ENCODE measurements at places on chromosomes 16 and 17. TPM values are rescaled to one million over a fixed set of nuclear protein-coding genes. Genes with fewer than 3 reads are reported as not detected.

The CA4 gene
- 4.9 TPM for total RNA-seq

The KRT32 gene
- total RNA-seq: not detected

The HS3ST4 gene
- 2.1 TPM for total RNA-seq

The SDR42E2 gene
- total RNA-seq: 0.08 TPM

The KRT40 gene
- not detected for total RNA-seq

- DNase-seq: no peak
Observed at GRCh38 chr16:15973421-15973820, 24.0 kb downstream of the ABCC1 start.

DNA sequence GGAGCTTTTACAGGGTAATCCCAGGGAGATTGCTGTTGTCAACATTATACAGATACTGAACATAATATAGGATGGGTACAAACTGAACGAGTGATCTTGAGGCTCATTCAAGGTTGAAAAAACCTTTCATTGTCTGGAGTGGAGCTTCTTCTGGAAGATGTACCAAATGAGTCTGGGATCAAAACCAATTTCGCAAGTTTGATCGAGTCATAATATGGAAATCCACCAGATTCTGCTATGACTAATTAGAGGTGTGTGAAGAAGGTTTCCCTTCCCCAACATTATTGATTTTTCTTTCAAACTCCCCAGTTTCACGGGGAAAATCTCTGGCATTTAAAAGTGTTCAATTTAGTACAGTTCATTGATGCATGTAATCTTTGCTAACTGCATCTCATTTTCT is 324.1 kb downstream of the ZFHX3 start:
- no peak for DNase-seq

GRCh38 chr17:40547079-40547784 is 18.0 kb downstream of the CCR7 start:
- no peak for DNase-seq

GRCh38 chr17:75626496-75627038 is 6.7 kb upstream of the SMIM5 start:
- DNase-seq: no peak

DNA sequence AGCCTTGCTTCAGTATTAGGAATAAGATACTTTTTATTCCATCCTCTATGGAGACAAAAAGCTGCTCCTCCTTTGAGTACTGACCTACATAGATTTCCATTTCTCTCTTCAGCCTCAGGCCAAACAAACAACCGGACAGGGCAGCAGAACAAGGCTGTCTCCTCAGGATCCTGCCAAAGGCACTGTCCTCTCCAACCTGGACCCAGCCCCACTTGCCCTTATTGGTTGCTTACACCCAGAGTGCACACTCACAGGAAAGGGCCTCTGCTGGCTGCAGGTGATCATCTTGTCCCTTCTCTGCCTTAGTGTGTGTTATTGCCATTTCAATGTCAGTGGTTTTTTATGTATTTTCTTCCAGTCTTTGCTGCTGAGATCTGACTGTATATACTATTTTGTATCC is 26.6 kb downstream of the LIG3 start:
- DNase-seq: no peak

DNA sequence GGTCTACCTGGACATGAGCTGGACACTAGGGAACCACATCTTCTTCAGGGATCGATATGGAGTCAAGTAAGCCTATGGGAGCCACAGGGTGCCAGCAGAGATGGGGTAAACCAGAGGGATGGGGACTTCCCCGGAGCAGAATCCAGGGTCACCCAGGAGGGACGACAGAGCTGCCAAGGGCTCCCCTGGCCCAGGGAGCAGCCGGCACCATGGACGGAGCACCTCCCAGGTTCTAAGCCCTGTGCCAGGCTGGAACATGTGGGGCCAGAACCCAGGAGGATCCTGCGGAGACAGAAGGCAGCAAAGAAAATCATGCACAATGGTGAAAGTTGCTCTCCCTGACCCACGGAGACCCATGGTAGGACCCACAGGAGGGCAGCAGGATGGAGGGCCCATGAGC is 33.6 kb upstream of the KSR1 start:
- DNase-seq: no peak

GRCh38 chr16:31181102-31181830 is 1.3 kb downstream of the FUS start:
- DNase-seq: no peak

DNA sequence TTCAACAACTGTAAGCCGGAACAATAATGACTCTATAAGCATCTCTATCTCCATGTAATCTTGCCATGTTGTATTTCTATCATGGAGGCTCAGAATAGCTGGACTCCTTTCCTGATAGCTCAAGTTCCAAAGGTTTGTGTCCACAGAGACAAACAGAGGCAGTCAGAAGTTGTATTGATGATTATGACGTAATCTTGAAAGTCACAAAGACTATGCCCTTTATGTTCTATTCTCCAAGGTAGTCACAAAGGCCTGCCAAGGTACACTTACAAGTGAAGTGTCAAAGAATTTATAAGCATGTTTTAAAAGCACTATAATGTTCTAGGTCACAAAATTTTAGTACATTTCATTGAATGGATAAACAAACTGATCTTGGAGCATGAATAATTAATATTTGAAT is 542.2 kb downstream of the CDH11 start:
- DNase-seq: no peak

DNA sequence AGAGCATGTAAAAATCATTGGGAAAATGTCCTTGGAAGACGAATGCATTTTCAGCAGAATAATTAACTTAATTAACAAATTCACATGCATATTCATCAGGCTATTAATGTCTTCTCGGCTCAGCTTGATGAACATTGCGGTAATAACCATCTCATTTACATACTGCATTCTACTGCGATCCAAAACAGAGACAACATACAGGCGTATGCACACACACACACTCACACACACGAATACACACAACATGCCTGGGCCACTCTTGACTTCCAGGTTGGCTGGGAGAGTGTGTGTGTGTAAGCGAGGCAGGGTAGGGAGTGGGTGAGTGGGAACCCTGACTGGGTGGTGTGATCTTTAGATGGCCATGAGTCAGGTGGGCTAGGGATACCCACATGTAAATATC is 44.7 kb downstream of the NEUROD2 start:
- no peak for DNase-seq

DNA sequence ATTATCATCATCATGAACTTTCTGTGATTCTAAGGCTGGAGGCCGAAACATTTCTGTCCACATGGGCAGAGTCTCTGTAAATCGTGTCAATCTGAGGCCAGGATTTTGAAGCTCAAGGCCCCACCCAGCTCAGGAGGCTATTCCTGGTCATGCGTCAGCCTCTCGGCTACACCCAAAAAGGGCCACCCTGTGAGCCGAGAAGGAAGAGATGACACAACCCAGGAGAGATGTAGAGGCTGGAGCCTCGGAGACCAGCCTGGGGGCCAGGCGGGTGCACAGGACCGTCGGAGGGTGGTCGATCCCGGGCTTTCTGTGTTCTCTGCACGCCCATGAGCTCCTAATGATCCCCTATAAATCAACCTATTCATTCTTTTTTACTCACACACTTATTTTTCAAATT is 1.1 kb upstream of the CACNG1 start:
- no peak for DNase-seq

- peak; percentile 99 for DNase-seq
Observed at GRCh38 chr17:38598536-38598935, 7.2 kb downstream of the SRCIN1 start.

DNA sequence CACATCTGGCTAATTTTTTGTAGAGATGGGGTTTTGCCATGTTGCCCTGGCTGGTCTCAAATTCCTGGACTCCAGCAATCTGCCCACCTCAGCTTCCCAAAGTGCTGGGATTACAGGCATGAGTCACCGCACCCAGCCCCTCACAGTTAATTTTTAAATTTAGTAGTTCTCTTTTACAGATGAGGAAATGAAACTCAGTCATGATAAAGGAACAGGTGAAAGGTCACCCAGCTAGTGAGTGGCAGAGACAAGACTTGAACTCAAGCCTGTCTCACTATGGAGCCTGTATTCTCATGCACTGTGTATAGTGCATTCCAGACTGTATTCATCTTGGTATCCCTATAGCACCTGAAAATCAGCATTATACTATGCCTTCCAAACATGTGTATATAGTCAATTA is 77.1 kb upstream of the WSB1 start:
- no peak for DNase-seq

GRCh38 chr16:82626791-82627261 is at the start of gene CDH13:
Gene CDH13 (plus strand): TSS chr16:82626969.
- peak; percentile 55 for DNase-seq

- DNase-seq: no peak
Observed at GRCh38 chr17:37833237-37833859, 88.5 kb upstream of the HNF1B start.

All from GM23338 (cell line).